ENCODE measurements at places on chromosomes 3 and 15. TPM values are rescaled to one million over a fixed set of nuclear protein-coding genes. Genes with fewer than 3 reads are reported as not detected.

Gene SAMMSON
- not detected for polyA plus RNA-seq

Gene PIF1
- 0.40 TPM for polyA plus RNA-seq

Gene AQR
- polyA plus RNA-seq: 5.3 TPM

Gene DAZL
- not detected for polyA plus RNA-seq

Gene UBP1
- polyA plus RNA-seq: 11.8 TPM

Gene TRIM69
- polyA plus RNA-seq: 39.1 TPM

Gene C3orf20
- not detected for polyA plus RNA-seq

Gene PODXL2
- 3.2 TPM for polyA plus RNA-seq

Gene AHSG
- not detected for polyA plus RNA-seq

Gene SERF2
- polyA plus RNA-seq: 1,530 TPM

Gene CPOX
- polyA plus RNA-seq: 13.1 TPM

Gene SUMF1
- 3.9 TPM for polyA plus RNA-seq

Gene RETNLB
- not detected for polyA plus RNA-seq

Gene UBE2Q2
- 18.2 TPM for polyA plus RNA-seq

Gene PLIN1
- 11.8 TPM for polyA plus RNA-seq

Gene ZPLD1
- 0.14 TPM for polyA plus RNA-seq

Gene LSAMP
- polyA plus RNA-seq: 1.6 TPM

Gene ALDH1A2
- polyA plus RNA-seq: 1.9 TPM

Gene PFKFB4
- 1.3 TPM for polyA plus RNA-seq

Gene LXN
- polyA plus RNA-seq: 3.3 TPM

Measured in heart left ventricle (tissue), 16 donors.